ENCODE measurements at places on chromosomes 3 and 15.

- no peak for DNase-seq
These were observed 5.2 kb downstream of the ANXA2 start for GRCh38 chr15:60392601-60392985.

DNA sequence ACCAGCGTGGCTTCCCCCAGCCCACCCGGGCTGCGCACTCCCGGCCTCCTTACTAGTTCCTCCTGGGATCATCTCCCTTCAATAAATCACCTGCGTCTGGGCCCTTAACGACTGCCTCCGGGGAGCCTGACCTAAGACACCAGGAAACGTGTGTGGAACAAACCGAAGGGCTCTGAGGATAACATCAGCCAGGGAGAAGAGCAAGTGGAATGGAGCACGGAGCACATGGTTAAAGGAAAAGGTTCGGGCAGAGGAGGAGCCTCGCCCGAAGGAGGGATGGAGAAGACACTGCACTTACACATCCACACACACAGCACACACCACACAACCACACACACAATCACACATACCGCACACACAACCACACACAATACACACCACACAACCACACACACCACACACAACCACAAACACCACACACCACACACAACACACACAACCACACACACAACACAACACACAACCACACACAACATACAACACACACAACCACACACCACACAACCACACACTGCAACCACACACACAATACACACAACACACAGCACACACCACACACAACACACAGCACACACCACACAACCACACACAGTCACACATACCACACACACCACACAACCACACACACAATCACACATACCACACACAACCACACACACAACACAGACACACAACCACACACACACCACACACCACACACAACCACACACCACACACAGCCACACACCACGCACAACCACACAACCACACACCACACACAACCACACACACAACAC, 24.7 kb downstream of the CPN2 start:
- no peak for DNase-seq

- DNase-seq = no peak
These were observed 12.3 kb upstream of the MUC4 start for GRCh38 chr3:195823999-195824398.

GRCh38 chr3:187802928-187803259, 57.6 kb upstream of the BCL6 start:
- DNase-seq = no peak

DNA sequence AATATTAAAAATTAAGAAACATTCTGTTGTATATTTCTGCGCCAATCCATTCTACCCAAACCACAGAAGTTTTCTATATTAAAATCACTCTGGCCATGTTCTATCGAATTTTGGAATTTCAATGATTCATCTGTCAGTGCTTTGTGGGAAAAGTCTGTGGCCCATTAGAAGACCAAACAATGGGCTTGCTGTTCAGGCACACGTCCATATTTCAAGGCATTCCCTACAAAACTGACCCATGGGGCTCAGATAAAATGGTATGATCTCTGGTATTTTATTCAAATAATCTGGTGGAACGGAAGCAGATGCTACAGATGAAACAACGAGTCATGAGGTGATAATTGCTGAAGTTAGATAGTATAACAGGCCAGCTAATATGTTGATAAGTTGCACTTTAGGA, 12.4 kb downstream of the NPHP3 start:
- DNase-seq = no peak

DNA sequence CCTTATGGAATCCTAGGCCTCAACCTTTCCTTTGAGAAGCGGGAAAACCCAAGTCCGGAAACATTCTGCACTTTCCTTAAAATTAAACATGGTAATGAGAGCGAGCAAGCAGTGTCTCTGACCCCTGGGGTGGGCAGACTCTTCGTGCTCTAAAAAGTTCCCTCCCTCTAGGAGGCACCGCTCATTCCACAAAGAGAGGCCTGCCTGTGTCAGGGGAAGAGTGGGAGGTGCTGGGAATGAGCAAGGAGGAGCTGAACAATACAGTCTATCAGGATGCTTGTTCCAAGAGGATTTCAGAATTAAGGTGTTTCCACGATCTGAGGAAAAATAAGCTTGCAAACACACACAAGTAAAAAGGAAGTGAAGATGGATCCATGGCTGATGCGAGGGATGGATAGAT, 6.0 kb upstream of the RLBP1 start:
- no peak for DNase-seq

DNA sequence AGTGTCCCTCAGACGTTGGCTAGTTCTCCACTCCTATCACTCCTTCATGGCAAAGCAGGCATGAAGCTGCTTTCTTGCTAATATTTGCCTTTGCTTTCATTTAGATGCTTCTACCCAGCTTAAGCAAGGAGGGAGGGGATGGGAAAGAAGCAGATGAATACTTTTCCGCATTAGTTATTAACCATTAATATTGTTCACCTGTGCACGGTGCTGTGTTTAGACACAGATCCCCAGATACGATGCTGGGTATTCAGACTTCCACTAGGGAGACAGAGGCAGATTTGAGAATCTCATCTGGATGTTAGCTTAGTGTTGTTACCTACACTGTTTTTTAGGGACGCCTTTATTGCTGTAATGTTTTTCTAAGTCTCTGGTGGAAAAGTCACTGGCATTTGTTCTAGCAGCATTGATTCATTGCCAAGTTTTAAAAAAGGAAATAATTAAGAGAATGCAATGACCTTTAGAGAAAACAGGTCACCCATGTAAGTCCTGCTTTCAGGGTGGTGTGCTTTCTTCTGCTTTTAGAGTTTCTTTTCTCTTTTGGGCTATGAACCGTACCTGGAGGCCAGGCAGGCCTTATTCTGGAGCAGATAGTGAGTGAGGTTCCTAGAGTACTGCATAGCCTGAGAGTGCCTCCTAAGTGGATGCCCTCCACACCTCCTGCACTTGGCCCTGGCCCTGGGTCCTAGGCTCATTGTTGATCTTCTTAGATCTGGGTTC, 55.5 kb downstream of the MYZAP start:
- no peak for DNase-seq

Measured in hematopoietic multipotent progenitor cell treated with erythropoietin and hydrocortisone succinate and interleukin-3 and kit ligand, for 17 days (in vitro differentiated cells).